ENCODE measurements at places on chromosomes 11 and 22.

DNA sequence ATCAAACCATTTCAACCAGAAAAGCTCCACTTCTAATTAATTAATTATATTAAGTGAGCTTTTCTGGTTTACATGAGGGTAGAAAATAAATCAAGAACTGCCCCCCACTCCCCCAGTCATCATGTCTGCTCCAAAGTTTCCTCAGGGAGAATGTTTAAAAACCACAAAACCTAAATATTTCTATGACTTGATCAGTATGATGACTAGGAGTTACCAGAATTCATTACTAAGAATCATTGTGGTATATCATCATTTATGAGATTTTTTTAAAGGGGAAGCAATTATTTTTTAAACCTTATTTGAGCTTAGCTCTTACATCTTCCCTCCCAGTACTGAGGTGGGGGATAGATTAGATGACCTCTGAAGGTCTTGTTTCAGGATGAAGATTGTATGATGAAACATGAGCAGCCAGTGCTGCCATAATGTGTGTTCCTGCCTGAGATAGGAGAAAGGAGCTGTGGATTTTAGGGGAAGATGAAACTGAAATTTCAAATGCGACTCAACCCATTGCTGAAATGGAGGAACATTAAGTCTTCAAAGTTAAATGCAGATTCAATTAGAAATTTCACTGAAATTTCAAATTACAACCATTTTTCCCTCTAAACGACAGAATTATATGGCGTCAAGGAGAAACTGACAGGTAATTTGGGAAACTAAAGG, 401.3 kb upstream of the CADM1 start:
- no peak for DNase-seq

DNA sequence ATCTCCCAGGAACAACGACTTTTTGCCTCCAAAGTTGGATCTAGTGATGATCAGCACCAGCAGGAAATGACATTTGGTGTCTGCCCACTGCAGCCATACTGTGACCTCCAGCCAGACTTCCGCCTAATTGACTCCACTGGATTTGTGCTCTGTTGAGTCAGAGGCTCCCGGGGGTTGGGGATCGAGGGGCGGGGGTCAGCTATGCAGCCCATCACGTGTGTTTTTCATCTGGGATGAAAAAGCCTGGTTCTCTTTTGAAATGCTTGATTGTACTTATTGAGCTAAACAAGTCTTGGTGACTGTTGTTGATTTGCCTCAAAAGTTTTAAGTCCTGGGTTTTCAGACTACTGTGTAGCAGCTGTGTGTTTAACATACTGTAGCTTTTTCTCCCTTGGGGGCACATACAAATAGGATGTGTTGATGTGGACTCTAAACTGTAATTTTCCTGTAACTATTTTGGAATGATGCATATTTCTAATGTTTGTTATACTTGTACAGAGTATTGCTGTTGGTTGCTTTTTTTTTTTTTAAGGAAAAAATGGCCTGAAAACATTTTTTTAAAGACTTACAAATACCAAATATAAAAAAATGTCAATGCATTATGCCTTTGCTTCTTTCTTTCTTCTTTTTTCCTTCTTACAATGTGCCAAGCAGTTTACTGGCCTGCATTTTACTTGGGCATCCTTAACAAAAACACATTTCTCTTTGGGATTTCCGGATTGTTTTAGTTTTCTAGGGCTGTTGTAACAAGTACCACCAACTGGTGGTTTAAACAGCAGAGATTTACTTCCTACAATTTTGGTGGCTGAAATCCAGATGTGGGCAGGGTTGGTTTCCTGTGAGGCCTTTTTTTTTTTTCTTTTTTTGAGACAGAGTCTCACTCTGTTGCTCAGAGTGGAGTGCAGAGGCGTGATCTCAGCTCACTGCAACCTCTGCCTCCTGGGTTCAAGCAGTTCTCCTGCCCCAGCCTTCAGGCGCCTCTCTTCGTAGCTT, 46.1 kb upstream of the OR4B1 start:
- DNase-seq = no peak

DNA sequence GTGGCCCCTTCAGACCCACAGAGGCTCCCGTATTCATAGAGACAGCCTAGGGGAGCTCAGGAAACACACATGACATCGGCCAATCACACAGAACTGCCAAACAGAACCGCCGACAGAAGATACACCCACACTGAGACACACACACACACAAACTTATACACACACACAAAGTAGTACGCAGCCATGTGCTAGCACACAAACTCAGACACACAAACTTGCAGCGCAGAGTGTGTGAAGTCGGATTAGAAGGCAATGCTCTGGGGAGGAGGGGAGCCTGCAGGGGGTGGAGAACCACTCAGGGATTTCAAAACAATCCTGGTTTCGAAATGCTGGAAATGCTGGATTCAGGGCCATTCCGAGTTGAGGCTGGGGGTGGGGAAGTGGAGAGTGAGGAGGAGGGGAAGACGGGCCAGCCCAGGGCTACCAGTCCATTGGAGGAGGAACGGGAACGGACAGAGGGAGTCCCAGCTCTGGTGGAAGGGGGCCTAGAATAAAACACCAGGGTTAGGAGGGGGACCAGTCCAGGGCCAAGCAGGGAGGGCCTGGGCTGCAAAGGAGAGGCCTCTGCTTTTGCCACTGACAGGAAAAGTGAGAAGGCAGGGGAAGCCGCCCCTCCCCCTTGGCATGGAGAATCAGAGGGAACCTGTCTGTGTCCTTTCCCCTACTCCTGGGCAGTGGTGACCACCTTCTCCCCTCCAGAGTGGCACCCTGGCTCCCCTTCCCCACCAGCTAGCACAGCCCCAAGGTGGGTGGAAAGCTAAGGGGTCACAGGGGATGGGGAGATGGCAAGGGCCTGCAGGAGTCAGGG, 4.4 kb downstream of the BCL9L start:
- no peak for DNase-seq

GRCh38 chr22:40957601-40958000, 6.4 kb downstream of the RBX1 start:
- DNase-seq = no peak

- no peak for DNase-seq
Observed at GRCh38 chr11:104991994-104992393, 23.6 kb upstream of the CASP4 start.

DNA sequence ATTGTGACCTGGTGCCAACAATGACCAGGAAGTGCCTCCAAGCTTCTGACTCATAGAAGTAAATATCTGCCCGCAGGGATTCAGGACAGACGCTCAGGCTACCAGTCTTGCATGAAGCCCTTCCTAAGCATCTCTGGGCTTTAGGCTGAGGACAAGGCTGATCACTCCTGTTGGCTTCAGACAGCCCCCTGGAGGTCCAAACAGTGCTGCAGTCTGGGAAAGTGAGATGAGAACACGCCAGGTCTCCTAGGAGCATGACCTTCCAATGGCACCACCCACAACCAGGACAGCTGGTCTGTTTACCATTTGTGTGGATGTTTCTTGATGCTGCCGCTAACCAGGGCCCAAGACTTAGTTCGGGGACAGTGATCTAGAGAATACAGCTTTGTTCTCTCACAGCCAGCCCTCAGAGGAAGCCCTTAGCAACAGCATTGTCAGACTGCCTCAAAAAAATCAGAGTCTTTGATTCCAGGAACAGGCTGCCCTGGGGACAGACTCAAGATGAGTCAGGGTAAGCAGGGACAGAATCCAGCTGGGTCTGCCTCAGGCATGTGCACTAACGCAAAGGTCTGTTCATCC, 111.2 kb downstream of the ZNF280B start:
- DNase-seq = no peak

- DNase-seq = no peak
Observed at GRCh38 chr11:86047275-86047991, 21.5 kb downstream of the PICALM start.

DNA sequence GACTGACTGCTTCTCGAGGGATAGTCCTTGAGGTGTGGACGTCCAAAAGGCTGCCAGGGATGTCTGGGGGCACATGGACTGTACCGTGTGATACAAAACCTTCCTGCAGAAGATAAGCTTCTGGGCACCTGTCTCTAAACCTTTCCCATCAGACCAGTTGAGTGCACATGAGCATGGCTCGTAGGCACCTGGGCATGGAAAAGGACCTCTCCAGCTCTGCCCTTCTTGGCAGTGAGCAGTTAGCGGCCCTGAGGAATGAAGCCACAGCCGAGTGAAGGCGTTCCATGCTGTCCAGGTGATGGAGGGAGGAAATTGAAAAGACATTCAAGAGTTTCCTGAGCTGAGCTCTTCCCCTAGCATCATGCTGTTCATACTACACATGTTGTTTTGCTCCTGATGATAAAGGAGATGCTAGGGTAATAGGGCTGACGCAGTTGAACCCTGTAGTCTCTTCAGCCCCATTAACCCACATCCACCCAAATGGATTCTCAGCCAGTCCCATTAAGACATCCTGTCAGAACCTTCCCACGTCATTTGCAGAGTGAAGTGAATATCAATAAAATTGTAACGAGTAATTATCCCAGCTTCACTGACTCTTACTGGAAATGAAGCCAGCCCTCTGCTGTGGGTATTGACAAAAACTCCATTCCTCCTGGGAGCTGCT, 138.6 kb downstream of the KIRREL3 start:
- DNase-seq = no peak

GRCh38 chr11:124945826-124946225, 8.2 kb upstream of the CCDC15 start:
- DNase-seq = no peak

DNA sequence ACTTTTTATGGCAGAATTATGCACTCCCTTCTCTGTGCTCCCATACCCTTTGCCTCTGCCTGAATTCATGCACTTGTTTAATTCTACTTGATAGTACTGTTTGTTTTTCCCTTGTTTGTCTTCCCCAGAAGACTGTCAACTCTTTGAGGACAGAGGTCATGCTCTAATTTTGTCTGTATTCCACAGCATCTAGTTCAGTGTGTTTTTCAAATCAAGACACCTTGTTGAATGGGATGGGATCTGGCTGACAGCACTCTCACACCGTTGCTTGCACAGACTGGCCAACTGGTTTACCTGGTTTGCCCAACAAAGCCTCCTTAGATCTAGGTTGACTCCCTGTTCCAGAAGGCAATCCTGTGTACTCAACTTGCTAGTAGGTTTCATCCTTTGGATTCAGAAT, 121.2 kb upstream of the TIMP3 start:
- DNase-seq = no peak

GRCh38 chr11:924406-925157, 1.1 kb upstream of the AP2A2 start:
- DNase-seq = no peak

DNA sequence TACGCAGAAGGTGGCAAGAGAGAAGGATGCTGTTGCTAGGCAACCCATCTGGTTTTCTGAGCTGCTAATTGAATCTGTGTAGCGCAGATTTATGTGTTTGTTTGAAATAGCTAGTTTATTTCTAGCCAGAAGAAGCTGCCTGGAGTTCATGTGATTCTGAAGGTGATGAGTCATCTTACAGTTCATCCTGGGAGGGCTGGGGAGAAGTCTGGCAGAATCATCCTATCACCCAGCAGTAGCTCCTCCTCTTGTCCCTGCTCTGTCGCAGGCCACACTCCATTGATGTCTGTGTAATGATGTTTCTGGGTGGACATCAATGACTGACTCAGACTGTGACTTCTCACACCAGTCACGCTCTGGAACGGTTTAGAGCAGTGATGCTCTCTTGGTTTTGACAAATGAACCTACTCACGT, 4.8 kb upstream of the FBXO7 start:
- DNase-seq = no peak

DNA sequence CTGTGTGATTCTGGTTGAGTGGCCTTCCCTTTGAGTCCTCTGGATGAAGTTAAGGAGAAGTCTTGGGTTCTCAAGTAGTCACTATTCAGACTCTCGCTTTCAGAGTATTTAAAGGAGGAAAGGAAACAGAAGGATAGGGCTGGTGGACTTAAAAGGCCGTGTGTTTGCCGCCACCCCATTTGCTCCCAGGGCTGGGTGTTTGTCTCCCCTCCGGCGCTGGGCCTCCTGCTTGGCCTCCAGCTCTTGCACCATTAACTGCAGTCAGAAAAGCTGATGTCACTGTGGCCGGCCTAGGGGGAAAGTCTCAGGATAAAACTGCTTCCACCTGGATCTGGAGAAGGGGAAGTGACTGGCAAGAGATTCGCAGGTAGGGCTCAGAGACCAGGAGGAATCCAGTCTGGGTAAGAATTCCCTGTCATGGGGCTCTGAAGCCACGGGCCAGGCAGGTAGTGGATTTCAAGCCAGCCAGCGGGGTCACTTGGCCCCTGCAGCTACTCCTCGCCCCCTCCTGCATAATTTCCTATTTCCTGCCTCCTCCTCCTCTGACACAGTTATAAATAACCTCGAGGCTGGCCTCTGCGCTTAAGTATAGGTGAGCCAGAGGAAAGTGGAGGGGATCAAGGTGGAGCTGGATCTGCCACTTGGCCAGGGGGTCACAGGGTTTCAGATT, 17.1 kb downstream of the TIMP3 start:
- DNase-seq = no peak

DNA sequence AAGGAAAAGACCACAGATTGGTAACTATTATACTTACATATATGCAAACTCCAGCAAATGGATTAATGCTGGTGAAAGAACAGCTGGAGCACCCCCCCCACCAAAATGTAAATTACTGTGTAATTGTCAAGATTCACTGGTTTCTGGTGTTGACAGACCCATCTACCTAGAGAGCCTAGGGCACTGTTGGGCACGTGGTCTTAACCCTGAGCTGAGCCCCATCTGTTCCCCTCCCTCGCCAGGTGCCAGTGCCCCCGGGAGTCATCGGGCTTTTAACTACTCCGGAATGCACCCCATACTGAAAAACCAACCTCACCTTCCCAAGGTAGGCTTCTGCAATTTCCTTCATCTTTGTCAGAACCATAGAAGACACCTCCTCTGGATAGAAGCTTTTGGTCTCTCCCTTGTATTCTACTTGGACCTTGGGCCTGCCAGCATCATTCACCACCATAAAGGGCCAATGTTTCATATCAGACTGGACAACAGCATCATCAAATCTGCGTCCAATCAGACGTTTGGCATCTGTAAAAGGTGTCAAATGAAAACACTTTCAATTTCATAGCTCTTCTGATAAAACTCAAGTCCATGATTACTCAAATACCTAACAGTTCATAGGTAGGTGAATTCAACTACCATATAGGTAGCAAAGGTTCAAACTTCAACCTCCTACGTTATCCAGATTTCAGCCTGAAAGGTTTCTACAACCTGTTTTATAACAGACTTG, 1.5 kb downstream of the HSPA8 start:
- no peak for DNase-seq

DNA sequence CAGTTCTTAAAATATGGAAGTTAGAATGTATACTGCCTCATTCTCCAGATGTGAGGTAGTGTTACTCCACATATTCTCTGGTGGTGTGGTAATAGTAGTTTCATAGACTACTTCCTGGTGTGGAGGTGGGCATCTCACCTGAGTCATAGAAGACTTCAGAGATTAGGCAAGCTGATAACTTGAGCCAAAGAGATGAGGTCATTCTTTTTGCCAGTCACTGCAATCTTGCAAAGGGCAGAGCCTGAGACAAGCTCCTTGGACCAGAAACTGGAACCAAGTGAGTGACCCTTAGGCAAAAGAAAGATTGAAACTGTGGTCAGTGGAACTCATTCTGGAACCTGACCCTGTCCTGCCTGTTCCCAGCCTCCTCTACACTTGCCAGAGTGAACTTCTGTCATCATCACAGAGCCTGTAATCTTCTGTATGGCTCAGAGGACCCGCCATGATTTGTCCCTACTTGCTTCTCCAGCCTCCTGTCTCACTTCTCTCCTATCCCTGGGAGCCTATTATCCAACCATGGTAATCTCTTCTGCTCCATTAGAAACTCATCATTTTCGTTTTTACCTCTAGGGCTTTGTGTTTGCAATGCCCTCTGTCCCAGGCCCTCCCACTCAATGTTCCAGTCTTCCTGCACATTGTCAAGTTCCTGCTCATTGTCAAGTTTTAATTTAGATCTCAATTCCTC, 10.6 kb upstream of the CCDC83 start:
- no peak for DNase-seq

Data from nucleus accumbens (tissue), 56 donors.